Activated B cell treated with CpG ODN at 0.5 μM for 24 hours (primary cell): ENCODE measurements at places on chromosomes 5 and 9. TPM values are rescaled to one million over a fixed set of nuclear protein-coding genes. Genes with fewer than 3 reads are reported as not detected.

The C7 gene
- total RNA-seq: not detected in 2 replicates

The DMRTA1 gene
- not detected in 2 replicates for total RNA-seq

The PCDHB13 gene
- 0.07 and 0.09 TPM in 2 replicates for total RNA-seq

The AMBP gene
- total RNA-seq: not detected in 2 replicates

The CD14 gene
- total RNA-seq: 0.54 and 1.2 TPM in 2 replicates

The ZMYND19 gene
- total RNA-seq: 21.9 and 25.1 TPM in 2 replicates

The TNFSF8 gene
- 0.69 and 1.0 TPM in 2 replicates for total RNA-seq

The KIAA1958 gene
- 5.8 and 7.4 TPM in 2 replicates for total RNA-seq

The CFAP90 gene
- not detected in 2 replicates for total RNA-seq

The PHF24 gene
- total RNA-seq: 0.13 TPM in 1 of 2 replicates, not detected in the other

The ADGRD2 gene
- total RNA-seq: not detected in 2 replicates

The SMIM32 gene
- not detected in 2 replicates for total RNA-seq

The GABRP gene
- total RNA-seq: not detected in 2 replicates

The GCNT1 gene
- 9.2 and 10.6 TPM in 2 replicates for total RNA-seq
